Neural crest cell (in vitro differentiated cells): ENCODE measurements at places on chromosomes 3 and 15. TPM values are rescaled to one million over a fixed set of nuclear protein-coding genes. Genes with fewer than 3 reads are reported as not detected.

- DNase-seq, result no peak
Measured at GRCh38 chr3:156646958-156647357, 27.4 kb upstream of the TIPARP start.

- DNase-seq, result no peak
Measured at GRCh38 chr3:175155172-175155571, 296.0 kb downstream of the NAALADL2 start.

- no peak for DNase-seq
Measured at GRCh38 chr3:179063945-179064560, 7.6 kb downstream of the ZMAT3 start.

DNA sequence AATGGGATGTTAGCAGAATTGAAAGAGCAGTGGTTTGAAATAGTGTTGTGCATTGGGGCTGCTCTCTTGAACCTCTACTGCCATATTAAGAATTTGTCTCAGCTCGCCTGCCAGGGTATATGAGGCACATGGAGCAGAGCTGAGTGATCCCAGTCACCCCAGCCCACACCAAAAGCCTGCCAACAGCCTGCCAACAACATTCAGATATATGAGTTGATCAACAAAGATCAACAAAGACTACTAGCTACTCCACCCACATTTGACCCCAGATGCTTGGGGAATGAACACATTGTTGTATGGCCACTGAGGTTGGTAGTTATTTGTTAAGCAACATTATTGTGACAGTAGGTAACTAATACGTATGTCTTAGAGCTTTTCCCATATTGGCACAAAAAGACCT lies 570.9 kb upstream of the IL12A start:
- no peak for DNase-seq

Gene SLC22A13
- total RNA-seq, result 0.19 and 0.41 TPM in 2 replicates

GRCh38 chr15:88782465-88782864 lies 20.8 kb upstream of the ACAN start:
- no peak for DNase-seq
